Hepatic stellate cell (primary cell): ENCODE measurements at places on chromosomes 3 and 15.

GRCh38 chr3:134713671-134714070, 62.8 kb upstream of the KY start:
- no peak for DNase-seq

GRCh38 chr3:72462595-72463011, 385.6 kb downstream of the SHQ1 start:
- no peak for DNase-seq

GRCh38 chr3:33278163-33278562, 921 bp downstream of the FBXL2 start:
- DNase-seq, result peak; percentile 14

GRCh38 chr15:81007428-81008064, 6.8 kb downstream of the TLNRD1 start:
- DNase-seq, result no peak

DNA sequence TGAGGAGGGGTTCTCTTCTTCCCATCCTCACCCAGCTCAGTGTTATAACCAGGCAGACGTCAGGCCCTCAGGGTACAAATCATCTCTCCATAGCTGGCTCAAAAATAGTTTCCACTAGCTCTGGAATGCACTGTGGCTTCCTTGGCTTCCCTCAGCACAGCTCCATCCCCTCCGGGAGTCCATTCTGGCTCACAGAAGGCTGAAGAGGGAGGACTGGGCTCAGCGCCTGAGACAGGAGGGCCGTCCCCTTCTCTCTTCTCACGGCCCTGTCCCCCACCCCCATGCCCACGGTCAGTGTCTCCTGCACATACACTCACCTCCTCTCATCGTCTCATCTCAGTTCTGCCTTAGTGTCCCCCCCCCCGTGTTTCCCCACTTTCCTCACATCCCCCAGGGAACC, 50.1 kb downstream of the UMPS start:
- peak; percentile 82 for DNase-seq

DNA sequence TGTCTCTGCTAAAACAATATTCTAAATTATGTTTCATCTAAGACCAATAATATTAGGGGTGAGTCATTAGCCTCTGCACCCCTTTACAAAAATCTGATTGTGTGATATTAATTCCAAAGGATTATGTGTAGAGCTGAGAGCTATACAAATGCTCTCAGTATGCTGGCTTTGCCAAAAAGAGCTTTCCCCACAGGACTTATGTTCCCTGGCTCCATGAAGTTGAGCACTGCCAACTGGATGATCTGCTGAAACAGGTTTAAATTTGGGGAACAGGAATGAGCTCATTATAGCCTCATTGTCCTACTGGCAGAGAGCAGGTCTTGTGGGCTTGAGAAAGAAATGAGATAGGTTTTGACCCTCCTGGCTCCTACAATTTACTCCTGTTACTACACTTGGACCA, 347.8 kb upstream of the LMCD1 start:
- no peak for DNase-seq

- peak; percentile 60 for DNase-seq
These were observed 51.1 kb upstream of the CHD2 start for GRCh38 chr15:92848852-92849598.

- no peak for DNase-seq
These were observed 2.1 kb upstream of the ISY1 start for GRCh38 chr3:129162729-129163579.
